ENCODE measurements at places on chromosomes 11 and 22.

GRCh38 chr22:45271667-45272201, 13.0 kb upstream of the UPK3A start:
- no peak for DNase-seq

GRCh38 chr22:27853424-27853823, 51.9 kb upstream of the MN1 start:
- no peak for DNase-seq

- no peak for DNase-seq
Measured at GRCh38 chr11:13661074-13661623, 7.3 kb upstream of the FAR1 start.

GRCh38 chr11:45641961-45642360, 23.5 kb downstream of the CHST1 start:
- no peak for DNase-seq

DNA sequence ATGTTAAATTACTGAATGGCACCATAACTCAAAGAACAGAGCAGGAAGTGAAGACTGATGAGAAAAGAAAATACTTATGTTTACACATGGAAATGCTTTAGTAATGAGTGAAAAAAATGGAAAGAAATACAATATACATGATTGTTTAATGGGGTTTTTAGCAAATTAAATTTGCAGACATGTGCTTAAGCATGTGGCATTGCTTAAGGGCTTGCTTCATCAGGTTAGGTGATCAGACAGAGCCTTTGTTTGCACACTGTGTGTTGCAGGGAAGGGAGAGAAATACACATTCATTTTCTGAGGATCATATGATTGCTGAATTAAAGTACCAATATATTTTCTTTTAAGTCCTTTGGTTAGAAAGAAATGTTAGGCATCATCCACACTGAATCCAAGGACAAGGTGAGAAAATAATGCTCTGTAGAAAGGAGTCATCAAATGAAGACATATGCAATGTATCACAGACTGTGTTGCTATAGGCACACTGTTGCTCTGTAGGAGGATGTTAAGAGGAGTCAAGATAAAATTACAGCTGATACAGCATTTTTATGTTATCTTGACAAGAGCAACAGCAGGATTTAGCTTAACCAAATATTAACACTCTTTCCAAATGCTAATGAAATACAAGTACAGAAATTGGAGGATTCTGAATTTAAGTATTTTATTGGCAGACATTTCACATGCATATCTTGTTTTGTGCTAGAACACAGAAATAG, 23.4 kb upstream of the ARHGAP20 start:
- DNase-seq, result no peak

GRCh38 chr22:22935056-22935545, 47.5 kb downstream of the IGLL5 start:
- DNase-seq, result no peak

GRCh38 chr11:73912026-73912425, 35.2 kb downstream of the PAAF1 start:
- DNase-seq, result no peak

DNA sequence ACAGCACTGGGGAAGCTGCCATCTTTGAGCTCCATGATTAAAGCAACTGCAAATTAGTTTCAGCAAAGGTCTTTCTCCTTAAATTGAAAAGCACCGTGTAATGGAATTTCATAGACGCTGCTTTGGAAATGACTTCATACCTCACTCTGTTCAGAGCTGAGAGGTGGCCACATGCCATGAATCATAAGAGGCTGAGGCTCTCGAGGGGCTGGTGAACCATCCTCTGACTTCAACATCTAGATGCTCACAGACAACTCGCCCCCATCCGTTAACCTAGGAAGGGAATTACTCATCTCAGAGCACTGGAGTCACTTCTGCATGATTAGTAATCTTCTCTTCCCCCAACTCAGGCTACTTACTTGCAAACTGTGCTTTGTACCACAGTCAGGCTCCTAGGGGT, 122.3 kb downstream of the RCN1 start:
- DNase-seq, result no peak

GRCh38 chr11:30876663-30877396, 290.7 kb upstream of the MPPED2 start:
- no peak for DNase-seq

- no peak for DNase-seq
Measured at GRCh38 chr22:47355776-47356510, 593.5 kb downstream of the TBC1D22A start.

GRCh38 chr11:47259232-47259977, 1.6 kb downstream of the NR1H3 start:
- peak; percentile 42 for DNase-seq
